ENCODE measurements at places on chromosomes 3 and 15. TPM values are rescaled to one million over a fixed set of nuclear protein-coding genes. Genes with fewer than 3 reads are reported as not detected.

DNA sequence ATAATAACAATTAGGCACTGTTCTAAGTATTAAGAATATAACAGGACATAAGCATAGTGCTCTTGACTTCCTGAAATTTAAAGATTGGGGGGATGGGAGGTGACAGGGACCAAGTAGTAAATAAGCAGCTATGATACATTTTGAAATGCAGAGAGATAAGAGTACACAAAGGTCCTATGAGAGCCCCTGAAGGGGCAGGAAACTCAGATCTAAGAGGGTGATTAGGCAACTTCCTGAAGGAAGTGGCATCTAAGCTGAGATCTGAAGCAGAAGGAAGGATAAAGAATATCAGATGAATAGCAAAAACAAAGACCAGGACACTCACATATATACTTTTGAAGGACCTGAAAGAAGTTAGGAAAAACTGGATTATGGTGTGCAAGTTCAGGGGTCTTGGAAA, 415.2 kb upstream of the FRG2C start:
- no peak for DNase-seq

GRCh38 chr3:182957676-182958266, 22.6 kb downstream of the DCUN1D1 start:
- no peak for DNase-seq

DNA sequence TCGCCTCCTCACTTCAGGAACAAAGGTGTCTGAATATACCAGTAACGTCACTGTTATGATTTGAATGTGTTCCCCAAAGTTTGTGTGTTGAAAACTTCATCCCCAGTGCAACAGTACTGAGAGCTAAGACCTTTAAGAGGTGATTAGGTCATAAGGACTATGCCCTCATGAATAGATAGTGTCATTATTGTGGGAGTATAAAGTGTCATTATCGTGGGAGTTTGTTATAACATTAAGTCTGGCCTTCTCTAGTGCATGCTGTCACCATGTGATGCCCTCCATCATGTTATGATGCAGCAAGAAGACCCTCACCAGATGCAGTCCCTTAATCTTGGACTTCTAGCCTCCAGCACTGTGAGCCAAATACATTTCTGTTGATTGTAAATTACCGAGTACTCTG, 53.7 kb upstream of the TLE3 start:
- DNase-seq: no peak

DNA sequence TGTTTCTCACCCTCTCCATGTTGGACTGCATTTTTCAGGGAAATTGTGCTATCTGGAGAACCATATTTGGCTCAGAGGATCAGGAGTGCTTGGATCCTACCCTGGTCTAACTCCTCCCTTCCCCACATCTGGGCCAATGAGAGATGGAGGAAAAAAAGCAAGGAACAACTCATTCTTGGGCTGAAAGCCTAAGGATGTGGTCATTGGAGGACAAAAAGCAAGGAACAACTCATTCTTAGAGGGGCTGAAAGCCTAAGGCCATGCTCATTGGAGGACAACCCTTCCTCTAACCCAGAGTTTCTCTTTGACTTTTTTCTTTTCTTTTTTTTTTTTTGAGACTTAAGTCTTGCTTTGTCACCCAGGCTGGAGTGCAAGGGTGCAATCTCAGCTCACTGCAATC, 48.6 kb upstream of the CHRNB4 start:
- DNase-seq: no peak

SLC15A2 gene
- total RNA-seq: 42.3 TPM

GRCh38 chr3:172707030-172707429, 3.8 kb downstream of the NCEH1 start:
- no peak for DNase-seq

DNA sequence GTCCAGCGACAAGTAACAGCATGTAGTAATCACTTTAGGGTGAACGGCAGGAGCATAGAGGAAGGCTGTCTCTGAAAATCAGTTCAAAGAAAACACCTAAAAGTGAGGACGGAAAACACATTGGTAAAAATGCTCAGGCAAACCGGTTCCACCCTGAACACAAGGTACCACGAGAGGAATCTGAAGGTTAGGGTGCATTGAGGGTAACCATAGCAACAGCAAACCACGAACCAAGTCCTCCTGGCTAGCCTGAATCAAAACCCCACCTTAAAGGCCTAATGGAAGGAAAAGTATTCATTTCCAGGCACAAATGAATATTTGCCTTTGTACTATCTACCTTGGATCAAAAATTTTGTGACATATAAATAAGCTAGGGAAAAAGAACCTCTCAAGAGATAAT, 315.0 kb downstream of the OCA2 start:
- DNase-seq: no peak

DNA sequence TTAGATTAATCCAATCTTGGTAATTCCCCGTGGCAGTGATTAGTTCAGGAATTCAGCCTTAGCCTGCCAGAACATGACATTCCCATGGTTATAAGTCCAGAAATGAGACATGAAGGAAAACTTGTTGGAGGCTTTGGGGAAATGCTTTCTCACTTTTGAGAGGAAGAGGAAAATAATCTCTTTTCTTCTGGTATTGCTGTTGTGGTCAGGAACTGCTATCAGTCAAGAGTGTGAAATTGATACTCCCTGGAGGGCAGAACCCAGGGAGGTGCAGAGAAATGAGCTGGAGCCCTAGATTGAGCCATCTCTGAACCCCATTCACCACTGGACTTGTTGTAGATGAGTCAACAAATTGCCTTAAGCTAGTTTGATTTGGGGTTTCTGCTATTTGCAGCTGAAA, 38.6 kb upstream of the APH1B start:
- no peak for DNase-seq

Measured in spinal cord (tissue), 10 donors.